RKO (cell line): ENCODE measurements at places on chromosomes 4 and X.
A peak's percentile ranks its signal among the peaks of the same experiment; 100 is the strongest.

DNA sequence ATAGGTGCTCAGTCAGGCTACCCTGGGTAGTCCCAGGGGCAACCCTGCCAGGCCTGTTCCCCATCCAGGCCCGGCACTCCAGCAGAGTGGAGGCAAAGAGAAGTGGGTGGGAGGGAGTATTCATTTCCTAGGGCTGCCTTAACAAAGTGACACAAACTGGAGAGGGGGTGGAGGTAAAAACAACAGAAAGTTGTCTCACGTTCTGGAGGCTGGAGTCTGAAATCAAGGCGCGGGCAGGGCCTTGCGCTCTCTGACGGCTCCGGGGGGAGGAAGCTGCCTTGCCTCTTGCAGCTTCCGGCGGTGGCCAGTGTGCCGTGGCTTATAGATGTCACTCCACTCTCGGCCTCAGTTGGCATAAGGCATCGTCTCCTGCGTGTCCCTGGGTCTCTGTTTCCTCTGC lies 90.8 kb downstream of the DCTD start:
- no peak for DNase-seq

DNA sequence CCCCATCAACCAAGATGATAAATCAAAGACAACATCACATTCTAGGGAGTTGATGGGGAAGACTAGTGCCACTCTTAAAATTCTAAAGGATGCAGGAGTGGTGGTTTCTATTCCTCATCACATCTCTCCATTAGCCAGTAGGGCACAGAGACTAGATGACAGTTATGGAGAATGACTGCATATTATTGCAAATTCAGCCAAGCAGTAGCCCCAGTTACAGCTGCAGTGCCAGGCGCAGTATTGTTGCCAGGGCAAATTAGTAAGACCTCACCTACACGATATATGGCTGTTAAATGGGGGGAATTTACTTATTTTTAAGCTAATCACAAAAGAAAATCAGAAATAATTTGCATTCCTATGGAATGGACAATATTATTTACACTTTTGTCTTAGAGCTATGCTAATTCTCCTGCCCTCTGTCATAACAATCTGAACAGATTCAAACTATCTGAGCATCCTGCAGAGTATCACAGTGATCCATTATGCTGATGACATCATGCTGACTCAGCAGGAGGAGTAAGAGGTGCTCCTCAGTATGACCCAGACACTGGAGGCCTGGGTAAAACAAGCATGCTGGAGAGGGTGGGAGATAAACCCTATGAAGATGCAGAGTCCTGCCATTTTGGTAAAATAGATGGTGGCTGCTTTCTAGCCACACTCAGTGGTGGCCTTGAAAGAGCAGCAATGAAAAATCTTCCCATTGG lies 24.7 kb downstream of the ETNPPL start:
- peak; percentile 59 for DNase-seq

GRCh38 chr4:18608908-18609533 lies 587.5 kb upstream of the LCORL start:
- no peak for DNase-seq

DNA sequence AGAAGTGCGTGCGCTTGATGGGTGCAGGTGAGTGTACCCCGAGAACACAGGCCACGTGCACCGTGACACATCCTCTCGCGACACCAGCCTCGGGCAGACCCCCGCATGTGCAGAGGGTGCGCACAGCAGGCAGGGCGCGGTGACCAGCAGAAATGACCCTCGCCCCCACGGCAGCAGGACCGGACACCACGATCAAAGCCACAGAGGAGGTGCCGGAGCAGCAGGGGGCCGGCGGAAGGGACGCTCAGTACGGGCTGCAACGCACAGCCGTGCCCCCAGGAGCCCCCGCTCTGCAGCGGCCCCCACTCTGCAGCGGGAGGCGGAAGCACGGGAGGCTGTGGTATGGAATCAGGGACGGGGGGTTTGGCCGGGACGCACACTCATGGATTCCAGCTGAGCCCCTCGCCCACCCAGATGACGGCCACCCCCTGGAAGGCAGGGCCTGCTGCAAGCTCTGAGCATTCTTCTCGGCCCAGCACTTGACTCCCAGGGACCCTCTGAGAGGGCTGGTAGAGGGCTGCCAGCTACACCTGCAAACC lies 17.1 kb downstream of the PPP2R3B start:
- DNase-seq, result no peak

- no peak for DNase-seq
These were observed 265.7 kb downstream of the SHOX start for GRCh38 chrX:896256-896655.

- peak; percentile 54 for DNase-seq
These were observed 94.9 kb upstream of the TBC1D9 start for GRCh38 chr4:140851032-140851636.

DNA sequence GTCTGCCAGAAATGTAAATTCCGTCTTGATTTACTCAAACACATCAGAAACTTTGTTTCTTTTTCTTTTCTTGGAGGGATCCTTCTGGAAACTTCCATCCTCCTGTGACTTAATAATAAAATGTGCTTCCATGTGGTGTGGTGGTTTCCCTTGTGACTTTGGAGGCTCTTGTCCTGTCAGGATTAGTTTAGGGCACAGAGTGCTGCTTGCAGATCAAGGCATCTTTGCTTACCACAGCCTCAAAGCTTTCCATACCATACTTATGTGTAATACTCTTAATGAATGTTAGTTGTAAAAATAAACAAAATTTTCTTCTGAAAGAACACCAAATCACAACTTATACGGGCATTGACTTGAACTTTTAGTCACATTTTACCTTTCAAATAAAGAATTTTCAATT lies 27.4 kb downstream of the GBA3 start:
- no peak for DNase-seq

- no peak for DNase-seq
These were observed 68.9 kb downstream of the INPP4B start for GRCh38 chr4:142777045-142777743.

DNA sequence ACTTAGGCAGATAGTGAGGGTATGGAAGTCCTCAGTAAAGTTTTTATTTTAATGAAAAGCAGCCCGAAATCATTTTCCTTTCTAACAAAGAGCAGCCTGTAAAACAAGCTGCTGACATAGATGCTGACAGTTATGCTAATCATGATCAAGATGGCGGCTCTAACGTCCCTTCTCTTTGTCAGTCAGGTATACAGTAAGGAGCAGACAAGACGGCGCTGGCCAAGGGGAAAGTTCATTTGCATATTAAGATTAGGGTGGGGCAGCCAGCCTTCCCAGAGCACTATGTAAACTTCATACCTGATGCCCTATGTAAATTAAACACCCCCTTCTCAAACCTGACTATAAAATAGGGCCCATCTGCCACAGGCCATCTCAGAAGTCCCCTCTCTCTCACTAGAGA lies 76.9 kb downstream of the MAGEB10 start:
- no peak for DNase-seq

GRCh38 chrX:74814681-74815080 lies 110.6 kb downstream of the NEXMIF start:
- DNase-seq, result no peak

GRCh38 chrX:3940000-3940610 lies 226.7 kb upstream of the PRKX start:
- peak; percentile 53 for DNase-seq

GRCh38 chr4:36386691-36387090 lies 105.3 kb downstream of the DTHD1 start:
- peak; percentile 29 for DNase-seq
